IMR-90 (cell line): ENCODE measurements at places on chromosomes 7 and 10.

- DNase-seq, result no peak
- no peaks in the 10 kb centered on the region for H3K4me1 ChIP-seq
- no peaks in the 10 kb centered on the region for H3K36me3 ChIP-seq
- H3K27me3 ChIP-seq, result no peaks in the 10 kb centered on the region
- H3K27ac ChIP-seq, result no peak overlapping the region
Observed at GRCh38 chr7:83643012-83643411, 5.9 kb downstream of the SEMA3E start.

DNA sequence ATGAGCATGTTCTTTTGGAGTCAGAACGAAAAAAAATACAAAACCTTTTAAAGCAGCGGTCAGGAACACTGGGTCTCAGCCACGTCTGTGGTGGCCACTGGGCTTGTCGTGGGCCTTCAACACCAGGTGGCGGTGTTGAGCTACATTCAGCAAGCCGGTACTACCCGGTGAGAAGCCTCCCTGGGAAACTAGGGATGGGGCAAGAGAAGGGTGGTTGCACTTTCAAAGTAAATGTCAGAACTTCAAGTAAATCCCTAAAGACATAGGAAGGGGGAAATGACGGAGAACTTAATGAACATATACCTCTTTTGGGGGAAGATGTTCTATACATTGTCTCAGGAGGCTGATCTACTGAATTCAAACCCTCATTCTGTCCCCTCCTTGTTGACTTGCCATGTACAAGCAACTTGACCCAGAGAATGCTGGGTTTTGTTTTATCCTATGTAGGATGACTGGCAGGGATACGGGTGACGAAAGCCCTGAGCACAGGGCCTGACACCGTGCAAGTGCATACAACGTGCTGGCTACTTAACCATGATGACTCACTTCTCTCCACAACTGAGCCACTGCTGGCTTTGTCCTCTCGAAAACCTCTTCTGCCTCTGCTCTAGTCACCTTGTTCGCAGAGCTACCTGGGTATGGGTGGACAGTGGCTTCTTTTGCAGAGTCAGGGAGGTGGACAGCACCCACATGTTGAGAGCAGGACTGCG, 49.0 kb upstream of the BAMBI start:
- H3K4me1 ChIP-seq, result peaks cover 2% of the 10 kb centered on the region; the same call in 1 of the 2 replicates
- H3K36me3 ChIP-seq, result no peaks in the 10 kb centered on the region
- peak; percentile 79 for DNase-seq
- H3K4me3 ChIP-seq, result no peak overlapping the region

GRCh38 chr10:80737209-80737608, 199.5 kb downstream of the SH2D4B start:
- no peaks in the 10 kb centered on the region for H3K27me3 ChIP-seq
- H3K36me3 ChIP-seq, result no peaks in the 10 kb centered on the region
- H3K27ac ChIP-seq, result no peak overlapping the region
- no peak overlapping the region for H3K4me3 ChIP-seq
- H3K4me1 ChIP-seq, result no peaks in the 10 kb centered on the region
- DNase-seq, result no peak

DNA sequence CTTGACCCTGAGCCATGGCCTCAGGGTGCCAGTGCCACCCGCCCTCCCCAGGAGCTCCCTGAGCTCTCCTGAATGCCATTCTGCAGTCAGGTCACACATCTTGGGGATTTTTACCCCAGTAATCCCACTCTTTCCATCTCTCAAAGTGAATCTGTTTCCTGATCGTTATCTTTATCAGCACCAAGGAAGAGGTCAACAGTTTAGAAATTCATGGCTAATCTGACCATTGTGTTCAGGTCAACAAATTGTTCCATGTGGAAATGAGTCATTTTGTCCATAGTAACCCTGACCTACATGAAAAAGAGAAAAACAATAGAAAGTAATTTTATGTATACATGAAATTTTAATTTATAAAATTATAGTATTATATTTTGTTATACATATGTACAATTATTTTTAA, 28.8 kb upstream of the ZNF488 start:
- H3K27ac ChIP-seq, result no peak overlapping the region
- peaks cover 42% of the 10 kb centered on the region for H3K27me3 ChIP-seq
- H3K4me3 ChIP-seq, result no peak overlapping the region
- H3K4me1 ChIP-seq, result no peaks in the 10 kb centered on the region

- DNase-seq, result no peak
- no peaks in the 10 kb centered on the region for H3K4me1 ChIP-seq
- no peaks in the 10 kb centered on the region for H3K36me3 ChIP-seq
- H3K27me3 ChIP-seq, result no peaks in the 10 kb centered on the region; the same call in 1 of the 2 replicates
Observed at GRCh38 chr7:25664593-25664992, 436.3 kb upstream of the NPVF start.

DNA sequence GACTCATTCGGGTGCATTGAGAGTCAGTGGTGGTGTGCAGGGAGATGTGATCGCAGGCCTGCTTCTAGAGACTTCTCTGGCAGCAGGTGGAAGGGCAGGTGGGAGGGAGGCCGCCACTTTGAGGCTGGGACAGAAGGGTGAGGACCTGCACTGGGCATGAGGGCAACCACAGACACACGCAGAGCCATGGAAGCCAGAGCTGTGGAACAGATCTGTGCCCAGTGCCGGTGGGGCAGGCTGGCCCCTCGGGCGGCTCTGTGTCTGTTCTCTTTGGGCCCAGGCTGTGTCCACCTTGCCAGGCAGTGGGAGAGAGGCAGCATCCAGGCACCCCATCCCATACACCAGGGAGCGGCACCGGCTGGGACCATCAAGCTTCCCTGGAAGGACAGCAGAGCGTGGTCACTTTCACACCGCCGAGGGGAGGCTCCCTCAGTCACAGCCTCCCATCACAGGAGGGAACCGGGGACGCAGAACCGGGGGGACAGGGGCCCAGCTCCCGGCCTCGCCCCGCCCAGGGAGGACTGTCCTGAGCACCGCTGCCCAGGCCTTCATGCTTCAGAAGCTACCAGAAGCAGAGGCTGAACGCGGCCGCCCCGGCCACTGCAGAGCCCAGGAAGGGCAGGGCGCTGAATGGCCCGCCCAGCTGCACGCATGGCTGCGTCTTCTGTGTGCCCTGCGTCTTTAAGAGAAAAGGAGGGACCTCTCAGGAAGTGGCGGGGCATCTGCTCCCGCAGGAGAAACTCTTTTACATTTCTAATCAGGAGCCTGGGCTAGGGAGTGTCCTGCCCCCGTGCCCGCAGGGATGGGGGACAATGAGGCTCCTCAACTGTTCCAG, 32.1 kb downstream of the EN2 start:
- no peak overlapping the region for H3K4me3 ChIP-seq
- H3K27me3 ChIP-seq, result peaks cover 3% of the 10 kb centered on the region; the same call in 1 of the 2 replicates
- no peak for DNase-seq
- no peaks in the 10 kb centered on the region for H3K4me1 ChIP-seq

GRCh38 chr7:125059861-125060456, 130.3 kb upstream of the POT1 start:
- peak; percentile 3 for DNase-seq
- H3K27ac ChIP-seq, result no peak overlapping the region
- H3K27me3 ChIP-seq, result no peaks in the 10 kb centered on the region

DNA sequence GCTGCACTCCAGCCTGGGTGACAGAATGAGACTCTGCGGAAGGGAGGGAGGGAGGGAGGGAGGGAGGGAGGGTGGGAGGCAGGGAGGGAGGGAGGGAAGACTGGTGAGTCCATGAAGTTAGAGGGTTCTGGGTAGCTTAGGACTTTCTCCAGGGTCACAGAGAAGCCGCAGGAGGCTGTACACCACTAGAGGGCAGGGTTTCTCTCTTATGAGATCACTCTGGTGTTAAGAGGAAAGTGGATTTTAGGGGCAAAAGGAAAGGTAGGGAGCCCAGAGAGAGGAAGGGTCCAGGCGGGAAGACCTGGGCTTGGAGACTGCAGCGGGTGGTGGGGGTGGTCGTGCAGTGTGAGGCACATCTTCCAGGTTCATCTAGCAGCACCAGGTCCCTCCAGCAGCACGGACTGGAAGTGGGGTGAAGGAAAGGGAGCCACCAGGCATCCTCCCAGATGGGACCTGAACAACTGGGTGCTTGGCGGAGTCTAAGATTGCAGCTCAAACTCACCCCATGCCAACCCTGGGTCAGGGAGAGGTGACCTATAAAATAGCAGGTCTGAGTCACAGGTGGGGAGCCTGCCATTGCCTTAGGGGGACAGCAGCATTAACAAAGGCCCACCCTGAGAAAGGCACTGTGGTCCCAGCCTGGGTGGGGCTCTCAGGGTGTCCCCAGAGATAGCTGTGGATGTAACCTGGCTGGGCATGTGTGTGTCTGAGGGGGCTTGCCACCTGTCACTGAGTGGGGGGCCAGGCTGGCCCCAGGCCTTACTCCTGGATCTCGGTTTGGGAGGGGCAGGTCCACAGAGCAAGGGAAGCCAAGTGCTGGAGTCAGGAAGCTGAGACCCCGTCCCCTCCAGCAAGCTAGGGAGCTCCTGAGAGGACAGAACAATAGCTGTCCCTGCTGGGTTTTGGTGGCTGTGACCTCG, 48.5 kb upstream of the SLC29A3 start:
- peak; percentile 84 for DNase-seq
- no peaks in the 10 kb centered on the region for H3K36me3 ChIP-seq
- no peak overlapping the region for H3K4me3 ChIP-seq
- H3K4me1 ChIP-seq, result peaks cover 33% of the 10 kb centered on the region

GRCh38 chr7:73904219-73905137, 43.5 kb downstream of the TMEM270 start:
- no peak overlapping the region for H3K27ac ChIP-seq
- H3K4me1 ChIP-seq, result peaks cover 12% of the 10 kb centered on the region
- H3K4me3 ChIP-seq, result no peak overlapping the region
- no peak for DNase-seq

- H3K27ac ChIP-seq, result no peak overlapping the region
- no peaks in the 10 kb centered on the region; the same call in 1 of the 2 replicates for H3K27me3 ChIP-seq
- H3K4me3 ChIP-seq, result no peak overlapping the region
- H3K36me3 ChIP-seq, result no peaks in the 10 kb centered on the region
- H3K4me1 ChIP-seq, result no peaks in the 10 kb centered on the region
Observed at GRCh38 chr7:82840061-82840460, 322.6 kb downstream of the PCLO start.

- no peak for DNase-seq
- no peaks in the 10 kb centered on the region for H3K36me3 ChIP-seq
- H3K4me3 ChIP-seq, result no peak overlapping the region
- no peaks in the 10 kb centered on the region for H3K4me1 ChIP-seq
- no peak overlapping the region for H3K27ac ChIP-seq
- no peaks in the 10 kb centered on the region for H3K27me3 ChIP-seq
Observed at GRCh38 chr7:77504951-77505350, 32.1 kb upstream of the PTPN12 start.

GRCh38 chr7:13174991-13175390, 487.6 kb downstream of the ARL4A start:
- H3K4me3 ChIP-seq, result no peak overlapping the region
- no peak for DNase-seq
- H3K27ac ChIP-seq, result no peak overlapping the region

GRCh38 chr7:55258631-55259030, 106.5 kb upstream of the LANCL2 start:
- H3K27ac ChIP-seq, result no peak overlapping the region
- no peaks in the 10 kb centered on the region for H3K36me3 ChIP-seq
- peaks cover 8% of the 10 kb centered on the region for H3K27me3 ChIP-seq

DNA sequence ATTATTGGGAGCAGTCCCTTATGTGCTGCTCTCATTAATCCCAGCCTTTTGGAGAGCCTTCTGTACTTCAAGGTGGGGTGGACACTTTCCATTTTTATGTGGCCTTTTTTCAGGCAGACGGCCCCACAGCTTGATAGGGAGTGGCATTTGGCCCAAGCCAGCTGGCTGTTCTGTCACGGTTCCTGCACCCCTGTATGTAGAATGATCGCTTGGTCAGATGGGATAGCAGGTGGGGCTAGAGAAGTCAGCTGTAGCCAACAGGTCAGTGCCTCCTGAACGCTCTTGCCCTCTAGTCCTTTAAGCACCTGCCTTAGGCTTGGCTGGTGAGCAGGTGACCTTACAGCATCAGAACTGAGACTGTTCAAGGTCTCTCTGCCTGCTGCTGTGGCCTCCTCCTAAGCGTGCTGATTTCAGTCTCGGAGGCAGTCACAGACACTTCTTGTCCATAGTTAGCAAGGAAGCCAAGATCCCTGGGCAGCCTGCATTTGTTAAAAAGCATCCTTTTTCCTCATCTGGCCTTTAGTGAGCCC, 95.3 kb downstream of the LRRC4 start:
- peaks cover 8% of the 10 kb centered on the region for H3K36me3 ChIP-seq
- H3K4me3 ChIP-seq, result no peak overlapping the region
- no peak for DNase-seq
- H3K27ac ChIP-seq, result no peak overlapping the region

DNA sequence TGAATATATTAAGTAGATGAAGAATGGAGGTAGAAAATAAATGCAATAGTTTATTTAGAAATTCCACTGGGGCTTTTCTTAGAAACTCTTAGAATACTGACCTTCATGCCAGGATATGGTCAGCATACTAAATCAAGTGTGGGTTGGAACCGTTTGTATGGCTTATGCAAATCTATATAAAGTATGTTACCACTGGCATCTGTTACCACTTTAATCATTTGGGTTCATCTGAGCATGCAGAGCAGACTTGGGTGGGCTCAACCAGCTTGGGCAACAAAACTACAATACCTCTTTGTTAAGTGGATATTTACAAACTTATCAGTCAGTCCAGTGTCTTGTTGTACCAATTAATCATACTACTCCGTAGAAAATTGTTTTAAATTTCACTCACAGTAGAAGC, 125.8 kb downstream of the CRPPA start:
- H3K4me3 ChIP-seq, result no peak overlapping the region
- no peak overlapping the region for H3K27ac ChIP-seq
- no peaks in the 10 kb centered on the region for H3K4me1 ChIP-seq
- no peaks in the 10 kb centered on the region for H3K36me3 ChIP-seq
- no peaks in the 10 kb centered on the region for H3K27me3 ChIP-seq
- no peak for DNase-seq

- H3K36me3 ChIP-seq, result no peaks in the 10 kb centered on the region
- no peak overlapping the region for H3K27ac ChIP-seq
Observed at GRCh38 chr10:132117146-132117545, 51.4 kb downstream of the JAKMIP3 start.
